ENCODE measurements at places on chromosomes 2 and 18.

DNA sequence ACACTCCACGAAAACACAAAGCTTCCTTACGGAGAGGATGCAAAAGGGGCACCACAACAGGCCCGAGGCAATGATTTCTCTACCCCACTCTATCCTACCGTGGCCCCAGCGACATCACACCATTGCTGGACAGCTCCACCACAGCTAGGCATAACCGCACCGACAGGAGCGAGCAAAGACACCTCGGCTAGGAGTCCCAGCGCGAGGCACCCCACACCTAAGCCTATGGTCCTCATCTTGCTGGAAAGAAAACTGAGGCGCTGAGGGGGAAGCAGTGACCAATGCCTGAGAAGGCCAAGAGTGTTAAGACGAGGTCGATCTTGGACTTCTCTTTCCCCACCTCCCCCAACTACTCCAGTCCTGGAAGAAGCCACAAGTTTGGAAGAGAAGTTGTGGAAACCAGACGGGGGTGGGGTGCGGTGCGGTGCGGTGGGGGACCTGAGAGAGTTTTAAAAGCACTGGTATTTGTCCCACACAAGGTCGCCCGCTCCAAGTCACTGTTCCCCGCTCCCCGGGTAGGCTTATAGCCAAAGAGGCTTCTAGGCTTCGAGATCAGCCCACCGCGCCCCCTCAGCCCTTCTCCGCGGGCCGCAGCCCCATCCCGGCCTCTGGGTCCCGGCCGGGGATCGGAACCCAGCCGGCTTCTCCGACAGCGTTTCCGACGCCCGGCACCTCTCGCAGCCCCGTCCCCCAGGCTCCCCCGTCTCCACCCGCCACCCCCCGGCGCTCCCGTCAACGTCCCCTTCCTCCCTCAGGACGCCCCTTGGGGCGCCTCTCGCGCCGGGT is 766 bp downstream of the PDE6D start:
- DNase-seq, result no peak

DNA sequence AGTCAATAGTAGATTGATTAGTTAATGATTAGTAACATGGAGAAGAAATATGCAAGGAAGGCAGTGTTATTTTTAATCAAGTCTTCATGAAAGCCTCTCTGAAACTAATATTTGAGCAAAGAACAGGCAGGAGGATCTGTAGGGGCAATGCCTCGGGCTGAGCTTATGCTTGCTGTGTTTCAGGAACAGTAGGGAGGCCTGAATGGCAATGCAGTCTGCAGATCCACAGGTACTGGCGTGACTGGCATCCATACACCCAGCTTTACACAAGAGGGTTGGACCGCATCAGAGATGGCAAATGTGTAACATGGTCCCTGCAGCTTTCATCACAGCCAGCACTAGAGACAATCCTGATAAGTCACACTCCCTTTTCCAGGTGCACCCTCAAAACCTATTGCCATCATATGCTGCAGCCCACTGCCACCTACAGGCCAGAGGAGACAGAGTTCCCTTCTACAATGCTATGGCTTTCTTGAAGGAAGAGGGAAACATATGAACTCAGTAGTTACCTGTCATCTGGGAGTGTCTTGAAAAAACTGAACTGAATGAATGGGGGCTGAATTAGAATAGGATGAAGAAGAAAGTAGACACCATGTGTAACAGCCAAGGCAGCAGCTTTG is 582.4 kb upstream of the RAB6C start:
- peak; percentile 11 for DNase-seq

- DNase-seq, result no peak
Measured at GRCh38 chr2:177541258-177541991, 148.9 kb downstream of the AGPS start.

- DNase-seq, result no peak
Measured at GRCh38 chr2:159098361-159098760, 129.9 kb downstream of the TANC1 start.

- DNase-seq, result no peak
Measured at GRCh38 chr2:189232759-189233406, 53.3 kb upstream of the COL5A2 start.

DNA sequence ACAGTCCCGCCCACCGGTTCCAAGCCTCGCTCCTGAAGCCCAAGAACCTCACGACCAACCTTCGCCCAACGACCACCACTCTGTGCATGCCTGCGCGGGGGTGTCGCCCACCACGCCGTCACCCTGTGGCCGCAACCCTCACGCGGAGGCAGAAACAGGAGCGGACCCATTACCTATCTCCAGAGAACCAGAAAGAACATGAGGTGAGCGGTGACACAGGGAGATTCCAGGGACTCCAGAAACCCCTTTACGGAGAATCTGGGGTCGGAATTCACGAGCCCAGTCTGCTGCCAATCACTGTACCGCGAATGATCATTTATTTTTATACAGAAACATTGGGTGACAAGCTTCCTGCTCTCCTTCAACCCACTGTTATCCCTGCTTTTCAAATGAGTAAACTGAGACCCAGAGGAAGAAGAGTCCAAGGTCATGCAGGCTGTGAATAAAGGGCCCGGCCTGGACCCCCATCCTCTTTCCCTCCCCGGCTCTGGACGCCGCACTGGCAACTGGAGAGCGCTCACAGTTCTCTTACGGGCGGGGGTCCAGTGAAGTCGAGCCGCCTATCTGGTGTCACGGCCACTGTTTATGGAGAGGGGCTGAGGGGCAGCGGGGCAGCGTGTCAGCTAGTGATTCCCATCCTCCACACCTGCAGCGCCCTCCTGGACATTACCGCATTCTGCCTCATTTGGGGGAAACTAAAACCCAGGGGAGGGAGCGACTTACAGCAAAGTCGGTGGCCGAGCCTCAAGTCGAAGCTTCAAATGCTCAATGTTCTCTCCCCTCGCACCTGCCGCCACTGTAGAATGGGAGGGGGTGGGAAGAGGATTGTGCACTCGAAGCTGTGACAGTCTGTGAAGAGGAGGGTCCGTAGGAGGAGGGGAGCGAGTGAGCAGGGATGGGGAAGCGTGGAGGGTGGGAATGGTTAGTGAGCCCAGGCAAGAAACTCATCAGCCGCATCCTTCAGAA is 723 bp upstream of the SLC30A3 start:
- DNase-seq, result no peak

DNA sequence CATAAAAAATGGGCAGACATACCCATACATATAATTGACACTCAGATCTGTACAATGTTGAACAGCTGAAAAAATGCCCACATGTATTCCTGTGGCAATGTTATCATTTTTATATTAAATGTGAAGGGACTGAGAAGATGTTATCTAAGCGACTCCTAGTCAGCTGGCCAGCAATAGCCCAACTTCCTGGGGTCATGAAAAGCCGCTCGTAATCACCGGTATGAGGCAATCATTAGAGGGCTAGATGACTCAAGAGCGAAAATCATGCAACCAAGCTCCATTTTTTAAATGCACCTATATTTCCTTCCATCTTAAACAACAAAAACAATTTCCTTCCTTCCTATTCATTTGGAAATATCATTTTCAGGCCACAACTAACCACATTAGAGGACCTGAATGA is 274.6 kb upstream of the CCDC68 start:
- DNase-seq, result no peak

Data from forelimb muscle (tissue), 1 donor.